ENCODE measurements at places on chromosomes 7 and 10. TPM values are rescaled to one million over a fixed set of nuclear protein-coding genes. Genes with fewer than 3 reads are reported as not detected.

The VSTM2A gene
- not detected for total RNA-seq

The TMEM184A gene
- total RNA-seq = not detected

The C10orf71 gene
- not detected for total RNA-seq

The NANOS1 gene
- under 0.01 TPM for total RNA-seq

The GBX1 gene
- total RNA-seq = not detected

The GLI3 gene
- 0.10 TPM for total RNA-seq

The ADAP1 gene
- total RNA-seq = 24.3 TPM

The LRIT1 gene
- not detected for total RNA-seq

The PIP gene
- total RNA-seq = not detected

The CEP55 gene
- total RNA-seq = 0.42 TPM

The C10orf67 gene
- total RNA-seq = 0.31 TPM

The AP4M1 gene
- total RNA-seq = 2.8 TPM

The MCMBP gene
- 29.6 TPM for total RNA-seq

The SLC18A3 gene
- total RNA-seq = 0.10 TPM

The OR2A12 gene
- not detected for total RNA-seq

The STRIP2 gene
- 0.42 TPM for total RNA-seq

The AGFG2 gene
- 3.4 TPM for total RNA-seq

The LEP gene
- not detected for total RNA-seq

The DENND2A gene
- total RNA-seq = not detected

The OR2A7 gene
- total RNA-seq = 3.6 TPM

The CYP26C1 gene
- not detected for total RNA-seq

The NPY4R gene
- not detected for total RNA-seq

The TMEM236 gene
- under 0.01 TPM for total RNA-seq

The DPP6 gene
- not detected for total RNA-seq

The CPVL gene
- 132 TPM for total RNA-seq

The RAPGEF5 gene
- total RNA-seq = 0.63 TPM

The GHRHR gene
- total RNA-seq = not detected

The MYO1G gene
- total RNA-seq = 180 TPM

The CYP3A7 gene
- total RNA-seq = not detected

The NCF1 gene
- 23.0 TPM for total RNA-seq

The RAMP3 gene
- total RNA-seq = 0.31 TPM

The OR2A42 gene
- 0.10 TPM for total RNA-seq

The PTPRN2 gene
- total RNA-seq = 0.31 TPM

The MMS19 gene
- total RNA-seq = 30.2 TPM

The CALML5 gene
- not detected for total RNA-seq

The ZC3HAV1L gene
- total RNA-seq = 1.4 TPM

The SLC26A3 gene
- total RNA-seq = not detected

The FAM53B gene
- 88.5 TPM for total RNA-seq

The MET gene
- 3.9 TPM for total RNA-seq

The CNPY1 gene
- not detected for total RNA-seq

The EVX1 gene
- total RNA-seq = not detected

The CAMK2B gene
- total RNA-seq = not detected

The POLR2J2 gene
- 7.9 TPM for total RNA-seq

The NKX6-2 gene
- not detected for total RNA-seq

The HK1 gene
- 35.6 TPM for total RNA-seq

The UPK3BL2 gene
- total RNA-seq = 15.0 TPM
